ENCODE measurements at places on chromosomes 12 and 14.

GRCh38 chr12:67070604-67071003 lies 198.6 kb upstream of the CAND1 start:
- DNase-seq: no peak

DNA sequence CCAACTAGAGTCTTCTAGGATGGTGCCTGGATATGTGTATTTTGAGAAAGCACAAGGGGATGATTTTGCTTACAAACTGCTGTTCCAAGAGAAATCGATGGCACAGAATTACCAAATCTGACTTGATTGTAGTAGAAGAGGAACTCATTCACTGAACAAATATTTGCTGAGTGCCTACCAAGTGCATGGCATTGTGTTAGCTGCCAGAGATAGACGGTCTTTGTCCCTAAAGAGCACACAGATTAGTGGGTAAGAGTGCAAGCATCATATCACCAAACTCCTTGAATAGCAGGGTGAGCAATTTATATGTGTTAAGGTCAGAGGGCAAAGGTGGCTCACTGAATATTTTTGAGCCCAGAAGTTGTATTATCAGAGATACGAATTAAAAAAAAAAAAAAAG lies 3.5 kb upstream of the FOXN3 start:
- DNase-seq: no peak

- no peak for DNase-seq
Observed at GRCh38 chr12:27338473-27338872, 5.8 kb downstream of the BMAL2 start.

DNA sequence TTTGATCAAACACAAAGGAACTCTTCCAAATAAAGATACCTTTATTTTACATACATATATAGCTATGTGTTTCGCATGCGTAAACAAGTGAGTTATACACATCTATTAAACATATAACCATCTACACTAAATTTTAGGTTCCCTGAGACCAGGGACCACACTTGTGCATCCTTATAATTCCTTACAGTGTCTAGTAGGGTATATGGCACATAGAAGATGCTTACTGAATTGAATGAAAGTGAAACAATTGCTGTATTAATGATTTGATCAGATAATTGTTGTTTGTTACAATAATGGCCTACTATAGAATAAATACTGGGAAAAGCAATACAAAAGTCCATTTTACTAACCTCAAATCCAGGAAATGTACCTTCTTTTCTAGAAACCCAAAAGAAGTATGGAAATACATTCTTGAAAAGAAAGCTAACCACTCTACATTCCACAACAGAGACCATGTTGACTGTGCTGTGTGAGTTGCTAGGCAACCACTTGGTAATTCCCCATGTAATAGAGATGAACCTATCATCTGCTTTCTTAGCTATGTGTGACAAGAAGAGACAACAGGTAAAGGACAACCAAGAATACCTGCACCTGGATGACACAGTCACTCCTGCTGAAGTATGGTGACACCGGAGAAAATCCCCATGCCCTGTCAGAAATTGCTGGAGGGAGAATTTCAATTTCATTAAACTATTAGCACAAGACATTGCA lies 11.9 kb upstream of the CIPC start:
- DNase-seq: no peak

- peak; percentile 65 for DNase-seq
Observed at GRCh38 chr14:99393059-99393655, 87.5 kb downstream of the SETD3 start.

DNA sequence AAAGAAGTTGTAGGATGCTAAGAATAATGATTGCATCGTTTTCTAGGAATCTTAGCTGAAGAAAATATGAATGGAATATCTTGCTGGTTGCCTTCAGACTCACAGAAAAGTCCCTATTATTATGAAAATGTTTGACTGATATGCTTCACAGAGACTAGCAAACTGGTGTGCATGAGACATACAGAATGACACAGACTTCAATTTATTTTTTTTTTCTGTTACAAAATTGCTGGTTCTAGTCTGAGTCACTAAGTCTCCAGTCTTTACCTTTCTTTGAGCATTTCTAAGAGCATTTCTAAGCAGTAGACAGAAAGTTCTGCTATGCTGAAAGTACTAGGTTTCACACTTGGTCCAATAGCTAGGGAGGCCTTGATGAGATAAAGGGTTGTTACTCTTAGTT lies 377.6 kb upstream of the ATP2B1 start:
- no peak for DNase-seq

DNA sequence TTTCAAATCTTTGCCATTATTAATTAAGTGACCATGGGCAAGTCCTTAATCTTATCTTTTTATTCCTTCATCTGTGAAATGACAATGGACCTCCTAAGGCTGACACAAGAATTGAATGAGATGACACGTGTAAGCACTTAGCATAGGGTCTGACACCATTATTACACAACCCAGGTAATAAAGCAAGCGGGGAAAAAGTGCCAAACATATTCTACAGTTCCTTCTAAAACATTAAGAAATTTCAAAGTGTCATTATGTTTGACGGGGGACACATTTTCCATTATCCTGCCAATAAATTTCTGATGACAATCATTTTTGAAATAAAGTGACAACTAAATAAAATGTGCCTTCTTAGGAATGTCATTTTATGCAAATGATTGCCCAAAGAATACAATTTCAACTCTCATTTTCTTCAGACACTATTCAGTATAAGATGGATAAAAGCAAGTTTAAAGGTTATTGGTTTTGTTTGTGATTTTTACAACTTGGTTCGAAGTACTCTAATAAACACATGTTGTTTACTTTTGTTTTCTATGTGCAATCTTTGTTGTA lies 3.0 kb downstream of the ANKS1B start:
- DNase-seq: no peak

- no peak for DNase-seq
Observed at GRCh38 chr14:98154254-98154653, 1117.7 kb downstream of the BCL11B start.

DNA sequence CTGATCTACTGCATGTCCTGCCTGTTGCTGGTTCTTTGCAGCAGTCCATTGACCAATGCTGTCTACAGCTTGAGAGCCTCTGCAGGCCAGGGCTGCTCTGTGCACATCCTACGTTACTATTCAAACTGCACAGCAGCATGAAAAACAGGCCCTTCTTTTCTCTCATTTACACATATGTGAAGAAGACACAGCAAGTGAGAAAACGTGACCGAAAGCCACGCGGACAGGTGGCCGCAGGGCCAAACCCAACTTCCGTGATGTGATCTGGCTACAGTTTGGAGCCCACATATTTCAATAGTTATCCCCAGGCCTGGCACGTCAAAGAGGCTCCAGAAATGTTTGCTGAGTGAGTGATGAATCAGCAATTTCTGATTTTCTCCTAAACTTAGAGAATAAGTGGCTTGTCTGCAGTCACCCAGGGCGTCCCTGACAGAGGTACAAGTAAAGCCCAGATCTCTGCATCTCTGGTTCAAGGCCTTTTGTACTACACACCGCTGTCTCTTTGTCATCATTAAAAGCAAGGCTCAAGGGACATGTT lies 17.9 kb upstream of the TCL1B start:
- DNase-seq: no peak

DNA sequence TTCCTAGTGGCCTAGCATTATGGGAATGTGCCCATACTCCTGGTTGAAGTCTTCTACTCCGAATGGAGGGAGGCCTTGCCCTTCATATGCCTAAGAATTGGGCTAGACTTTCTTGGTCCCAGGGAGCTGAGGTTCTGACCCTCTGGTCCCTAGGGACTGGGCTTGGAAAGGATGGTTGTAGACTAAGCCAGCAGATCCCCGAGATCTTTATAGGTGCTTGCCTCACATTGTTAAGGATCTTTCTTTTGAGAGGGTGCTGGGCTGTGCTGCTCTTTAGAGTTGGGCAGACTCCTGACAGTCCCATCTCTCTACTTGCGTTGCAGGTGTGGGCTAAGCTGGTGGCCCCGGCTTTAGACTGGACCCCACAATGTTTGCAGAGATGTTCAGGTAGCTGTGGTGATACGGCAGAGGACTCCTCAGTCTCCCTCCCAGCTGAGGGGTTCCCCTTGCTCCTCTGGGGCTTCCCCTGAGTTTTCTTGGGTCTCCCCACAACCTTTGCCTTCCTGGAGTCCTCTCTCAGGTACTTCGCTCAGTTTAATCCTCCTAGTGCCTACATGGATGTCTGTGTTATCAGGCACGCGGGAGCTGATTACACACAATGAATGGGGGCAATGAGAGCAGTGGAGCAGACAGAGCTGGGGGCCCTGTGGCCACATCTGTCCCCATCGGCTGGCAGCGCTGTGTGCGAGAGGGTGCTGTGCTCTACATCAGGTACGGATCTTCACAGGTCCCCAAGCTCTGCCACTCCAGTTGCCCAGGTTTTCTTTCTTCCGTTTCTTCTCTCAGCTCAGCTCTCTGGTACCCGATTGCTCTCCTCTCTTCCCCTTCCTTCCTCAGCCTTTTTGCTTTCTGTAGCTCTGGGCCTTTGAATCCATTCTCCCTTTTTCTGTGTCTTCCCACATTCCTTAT lies 1.3 kb downstream of the MBD6 start:
- DNase-seq: no peak

- no peak for DNase-seq
Observed at GRCh38 chr14:77271113-77271710, at the start of gene NGB. Gene NGB (minus strand): TSS chr14:77271206. CDS start chr14:77270937, 269 bp downstream.

GRCh38 chr12:77697126-77697525 lies 133.6 kb upstream of the NAV3 start:
- no peak for DNase-seq

GRCh38 chr12:117850048-117850447 lies 118.7 kb downstream of the KSR2 start:
- peak; percentile 54 for DNase-seq

DNA sequence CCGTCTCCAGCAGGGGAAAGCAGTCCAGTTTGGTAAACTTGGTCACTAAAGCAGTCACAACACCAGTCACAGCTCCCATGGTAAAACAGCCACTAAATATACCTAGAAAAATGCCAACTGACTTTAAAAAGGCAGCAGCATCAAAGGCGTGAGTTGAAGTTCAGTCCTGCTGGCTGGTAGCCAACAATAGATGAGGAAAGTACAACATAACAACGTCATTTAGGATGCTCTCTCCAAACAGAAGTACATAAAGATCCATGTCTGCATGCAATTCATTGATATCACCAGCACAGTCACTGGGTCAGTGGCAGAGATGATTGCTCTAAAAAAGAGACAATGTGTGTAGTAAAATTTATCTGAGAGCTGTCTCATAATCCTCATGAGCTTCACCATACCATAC lies 59.3 kb upstream of the TMPO start:
- DNase-seq: no peak

GRCh38 chr14:65168840-65169239 lies 66.5 kb upstream of the MAX start:
- no peak for DNase-seq

GRCh38 chr14:93905623-93906022 lies 21.5 kb upstream of the FAM181A start:
- no peak for DNase-seq

DNA sequence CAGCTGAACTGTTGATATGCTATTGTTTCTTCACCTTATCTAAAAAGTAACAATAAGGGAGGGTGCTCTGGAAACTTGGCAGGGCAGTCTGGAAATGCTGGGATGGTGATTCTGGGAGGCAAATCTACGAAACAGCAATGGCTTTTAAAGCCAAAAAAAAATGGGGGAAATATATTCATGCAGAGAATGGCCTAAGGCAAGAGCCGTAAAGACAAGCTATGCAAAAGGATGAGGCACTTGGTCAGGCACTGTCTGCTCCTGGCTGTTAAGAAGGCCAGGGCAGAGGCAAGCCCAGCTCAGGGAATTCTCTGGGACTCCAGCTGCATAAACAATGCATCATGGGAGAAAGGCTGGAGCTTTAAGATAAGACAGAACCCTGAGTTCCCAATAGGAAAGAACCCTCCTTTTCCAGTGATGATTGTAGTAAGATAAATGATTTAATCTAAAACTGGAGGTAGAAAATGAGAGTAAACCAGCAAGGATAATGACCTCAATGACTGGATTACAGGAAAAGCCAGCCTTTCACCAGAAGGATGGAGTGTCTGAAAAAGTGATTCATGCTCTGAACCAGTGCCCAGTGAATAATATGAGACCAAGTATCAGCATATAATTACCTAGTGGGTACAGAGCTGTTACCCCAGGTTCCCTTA lies 46.0 kb downstream of the ITPR2 start:
- no peak for DNase-seq

- no peak for DNase-seq
Observed at GRCh38 chr12:108704527-108704926, 26.8 kb downstream of the CORO1C start.

DNA sequence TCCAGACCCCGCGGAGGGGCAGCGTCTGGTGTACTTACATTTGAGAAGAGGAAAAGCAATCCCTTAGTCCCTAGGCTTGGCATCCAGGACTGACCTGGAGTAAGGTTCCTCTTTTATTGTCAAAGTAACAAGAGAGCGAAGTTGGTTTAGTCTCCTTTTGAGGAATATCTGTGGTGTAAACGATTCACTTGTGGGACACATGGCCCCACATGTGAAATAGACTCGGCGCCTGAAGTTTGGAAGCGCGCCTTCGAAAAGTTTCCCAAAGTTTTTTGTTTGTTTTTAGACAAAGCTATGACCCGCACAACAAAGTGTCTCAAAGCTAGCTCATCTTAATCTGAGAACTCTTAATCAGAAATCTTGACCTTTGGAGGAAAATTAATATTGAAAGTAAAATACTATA lies 744 bp downstream of the STYX start:
- DNase-seq: peak; percentile 62

- no peak for DNase-seq
Observed at GRCh38 chr12:71460850-71461609, 21.4 kb downstream of the LGR5 start.

- DNase-seq: no peak
Observed at GRCh38 chr12:25725470-25725869, 172.4 kb upstream of the LMNTD1 start.

- no peak for DNase-seq
Observed at GRCh38 chr12:57539134-57539768, 7.7 kb downstream of the DCTN2 start.

DNA sequence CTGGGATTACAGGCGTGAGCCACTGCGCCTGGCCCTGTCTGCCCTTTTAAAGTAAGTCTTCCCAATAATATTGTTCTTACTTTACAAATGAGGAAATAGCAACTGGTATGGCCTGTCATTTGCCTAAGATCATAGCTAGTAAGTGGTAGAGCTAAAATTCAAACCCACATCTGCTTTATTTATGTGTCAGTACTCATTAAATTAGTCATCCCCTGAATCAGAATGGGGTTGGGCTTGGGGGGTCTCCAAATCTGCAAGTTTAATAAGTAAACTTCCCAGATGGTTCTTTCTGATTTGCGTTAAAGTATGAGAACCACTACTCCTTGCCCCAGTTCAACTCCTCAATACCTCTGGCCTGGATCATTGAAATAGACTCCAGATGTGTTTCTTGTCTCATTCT lies 96.2 kb downstream of the FAR2 start:
- DNase-seq: no peak

GRCh38 chr12:110501399-110501751 lies 536 bp downstream of the VPS29 start:
- DNase-seq: peak; percentile 76

- DNase-seq: no peak
Observed at GRCh38 chr12:62882696-62883095, 52.3 kb downstream of the PPM1H start.

DNA sequence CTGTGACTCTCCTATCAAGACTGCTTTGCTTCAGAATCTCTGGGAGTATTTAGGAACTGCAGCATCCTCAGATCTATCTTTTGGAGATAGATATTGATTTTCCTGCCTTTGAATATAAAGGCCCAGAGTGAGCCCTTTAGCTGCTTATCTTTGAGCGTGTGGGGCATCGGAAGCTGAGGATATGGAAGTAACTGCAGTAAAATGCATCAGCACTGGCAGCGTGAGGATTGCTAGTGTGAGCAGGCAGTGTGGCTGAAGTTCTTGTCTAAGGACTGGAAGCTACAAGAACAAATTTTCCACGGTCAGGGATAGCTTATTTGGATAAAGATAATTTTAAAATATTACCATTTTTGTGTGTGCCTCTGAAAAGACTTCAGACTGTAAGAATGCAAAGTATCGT lies 474.7 kb downstream of the NPAS3 start:
- DNase-seq: no peak
